NCI-H1930 (cell line): ENCODE measurements at places on chromosomes 5 and 9.

DNA sequence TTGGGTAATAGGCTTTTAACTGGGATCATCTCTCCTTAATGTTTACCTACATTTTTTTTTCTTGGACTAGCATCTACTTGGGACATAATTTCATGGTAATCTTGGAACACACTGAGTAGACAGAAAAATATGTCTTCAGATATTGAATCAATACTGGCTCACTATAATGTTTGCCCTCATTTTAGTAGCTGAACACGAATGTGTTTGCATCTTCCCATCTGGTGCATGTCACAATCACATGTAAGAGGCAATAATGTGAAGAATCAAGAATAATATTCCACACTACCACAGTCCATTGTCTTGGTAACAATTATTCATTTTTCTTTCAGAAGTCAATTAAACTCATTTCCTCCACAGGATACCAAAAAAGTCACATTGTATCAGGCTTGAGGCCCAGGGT, 382.7 kb upstream of the CDH10 start:
- no peak for DNase-seq

DNA sequence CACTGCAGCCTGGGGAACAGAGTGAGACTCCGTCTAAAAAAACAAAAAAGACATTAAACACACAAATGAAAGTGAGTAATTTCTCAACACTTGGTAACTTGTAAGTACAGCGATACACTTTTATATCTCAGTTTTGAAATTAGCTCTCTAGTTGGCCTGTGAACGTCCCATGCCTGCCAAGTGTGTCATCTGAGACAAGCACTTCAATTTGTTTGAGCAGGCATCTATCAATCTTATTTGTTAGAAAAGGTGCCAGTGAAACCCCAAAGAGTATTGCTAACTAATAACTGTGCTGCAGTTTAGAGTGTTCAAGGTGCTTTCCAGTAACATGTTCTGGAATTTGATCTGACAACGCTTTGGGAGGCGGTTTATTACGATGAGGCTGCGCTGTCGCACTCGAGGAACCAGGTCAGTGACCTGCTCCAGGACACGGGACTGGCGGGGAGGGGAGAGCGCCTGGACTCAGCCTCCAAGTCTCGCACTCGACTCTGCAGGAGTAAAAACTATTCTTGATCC, 1.1 kb upstream of the SPIN1 start:
- no peak for DNase-seq

GRCh38 chr9:94676446-94677131, 37.3 kb upstream of the FBP1 start:
- DNase-seq, result no peak

DNA sequence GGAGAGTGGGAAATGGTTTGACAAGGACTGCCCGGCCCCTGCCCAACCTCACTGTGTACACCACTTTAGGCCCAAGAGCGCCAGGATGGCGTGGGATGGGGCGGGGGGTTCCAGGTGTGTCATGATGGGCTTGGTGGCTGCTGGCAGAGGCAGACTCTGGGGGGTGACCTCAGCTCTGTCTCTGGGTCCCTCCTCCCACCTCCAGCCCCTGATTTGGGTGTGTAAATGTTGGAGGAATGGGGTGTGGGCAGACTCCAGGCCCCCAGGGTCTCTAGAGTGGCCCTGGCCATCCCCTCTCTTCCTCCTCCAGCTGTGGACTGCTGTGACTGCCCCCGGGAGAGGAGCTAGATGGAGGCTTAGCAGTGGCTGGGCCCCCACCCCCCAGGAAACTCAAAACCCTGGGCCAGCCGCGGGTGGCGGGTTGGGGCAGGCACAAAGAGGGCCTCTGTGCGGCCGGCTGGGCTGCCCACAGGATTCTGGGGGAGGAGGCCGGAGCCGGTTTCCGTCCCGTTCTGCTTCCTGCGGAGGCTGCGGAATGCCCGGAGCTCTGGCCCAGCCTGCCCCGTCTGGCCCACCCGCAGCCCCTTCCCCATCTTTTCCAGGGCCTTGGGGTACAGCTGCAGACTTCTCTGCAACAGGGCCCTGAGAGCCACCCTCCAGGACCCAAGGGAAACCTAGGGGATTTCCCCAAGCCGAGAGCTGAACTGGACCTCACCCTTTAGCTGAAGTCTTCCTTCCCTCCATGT, 23.1 kb downstream of the CXXC5 start:
- no peak for DNase-seq

- no peak for DNase-seq
These were observed 29.5 kb downstream of the MAMDC2 start for GRCh38 chr9:70073193-70073592.

- DNase-seq, result no peak
These were observed 295.4 kb upstream of the HAPLN1 start for GRCh38 chr5:84016085-84016484.

DNA sequence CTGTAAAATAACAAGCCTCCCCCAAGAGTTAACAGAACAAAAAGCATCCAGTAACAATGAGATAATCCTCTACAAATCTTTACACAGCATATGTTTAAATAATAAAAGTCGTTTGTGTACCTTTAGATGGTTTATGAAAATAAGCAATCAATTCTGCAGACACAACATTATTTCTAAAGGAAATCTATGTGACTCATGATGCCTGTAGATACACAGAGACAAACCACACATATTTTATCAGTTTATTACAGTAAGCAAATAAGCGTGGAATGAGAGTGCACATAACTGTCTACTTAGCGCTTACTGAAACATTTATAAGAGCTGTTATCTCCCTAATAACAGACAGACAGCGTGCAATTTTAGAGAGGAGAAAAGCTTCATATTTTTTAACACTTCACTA, 243.6 kb downstream of the AP3B1 start:
- no peak for DNase-seq

GRCh38 chr5:131068893-131069643, 96.0 kb downstream of the HINT1 start:
- DNase-seq, result no peak

DNA sequence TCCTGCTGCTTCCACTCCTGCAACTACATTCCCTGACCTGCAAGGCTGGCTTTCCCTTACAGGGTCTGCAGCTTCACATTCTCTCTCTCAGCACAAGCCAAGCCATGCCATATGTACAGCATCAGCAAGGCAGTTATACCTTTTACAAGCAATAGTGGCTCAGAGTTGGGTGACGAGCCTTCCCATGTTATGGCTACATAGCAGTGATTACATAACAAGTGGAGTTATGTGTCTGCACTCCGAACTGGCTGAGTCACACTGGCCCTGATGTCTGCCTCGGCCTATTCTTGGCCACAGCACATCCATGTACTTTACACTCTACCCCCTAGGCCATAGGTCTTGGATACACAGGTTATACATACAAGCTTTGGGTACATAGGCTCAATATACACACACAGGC, 52.0 kb upstream of the SNCAIP start:
- DNase-seq, result no peak

- peak; percentile 65 for DNase-seq
These were observed 362.9 kb upstream of the TLE4 start for GRCh38 chr9:79208791-79209396.

GRCh38 chr5:133041157-133041784, 10.5 kb upstream of the HSPA4 start:
- DNase-seq, result no peak

DNA sequence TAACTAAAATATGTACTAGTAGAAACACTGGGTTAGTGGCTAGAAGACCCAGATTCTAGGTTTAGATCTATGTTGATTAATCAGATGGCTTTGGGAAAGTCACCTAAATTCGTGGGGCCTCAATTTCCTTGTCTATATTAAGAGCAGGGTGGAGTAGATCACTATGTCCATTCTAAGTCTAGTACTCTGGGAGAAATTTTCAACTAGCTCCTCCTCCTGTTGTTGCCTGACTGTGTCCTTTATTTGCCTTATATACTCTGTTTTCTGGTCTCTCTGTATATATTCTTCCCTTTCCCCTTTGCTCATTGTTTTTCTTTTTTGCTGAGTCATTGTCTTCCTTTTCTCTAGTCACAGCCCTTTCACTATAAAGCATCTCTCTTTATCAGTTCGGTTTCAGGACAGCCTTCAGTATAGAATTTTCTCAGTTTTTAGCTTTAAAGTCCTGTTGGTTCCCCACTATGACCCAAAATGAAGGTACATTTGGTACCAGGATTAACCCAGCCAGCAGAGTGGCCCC, 44.5 kb upstream of the CDH6 start:
- no peak for DNase-seq

GRCh38 chr5:168724227-168724626, 145.1 kb upstream of the PANK3 start:
- no peak for DNase-seq

DNA sequence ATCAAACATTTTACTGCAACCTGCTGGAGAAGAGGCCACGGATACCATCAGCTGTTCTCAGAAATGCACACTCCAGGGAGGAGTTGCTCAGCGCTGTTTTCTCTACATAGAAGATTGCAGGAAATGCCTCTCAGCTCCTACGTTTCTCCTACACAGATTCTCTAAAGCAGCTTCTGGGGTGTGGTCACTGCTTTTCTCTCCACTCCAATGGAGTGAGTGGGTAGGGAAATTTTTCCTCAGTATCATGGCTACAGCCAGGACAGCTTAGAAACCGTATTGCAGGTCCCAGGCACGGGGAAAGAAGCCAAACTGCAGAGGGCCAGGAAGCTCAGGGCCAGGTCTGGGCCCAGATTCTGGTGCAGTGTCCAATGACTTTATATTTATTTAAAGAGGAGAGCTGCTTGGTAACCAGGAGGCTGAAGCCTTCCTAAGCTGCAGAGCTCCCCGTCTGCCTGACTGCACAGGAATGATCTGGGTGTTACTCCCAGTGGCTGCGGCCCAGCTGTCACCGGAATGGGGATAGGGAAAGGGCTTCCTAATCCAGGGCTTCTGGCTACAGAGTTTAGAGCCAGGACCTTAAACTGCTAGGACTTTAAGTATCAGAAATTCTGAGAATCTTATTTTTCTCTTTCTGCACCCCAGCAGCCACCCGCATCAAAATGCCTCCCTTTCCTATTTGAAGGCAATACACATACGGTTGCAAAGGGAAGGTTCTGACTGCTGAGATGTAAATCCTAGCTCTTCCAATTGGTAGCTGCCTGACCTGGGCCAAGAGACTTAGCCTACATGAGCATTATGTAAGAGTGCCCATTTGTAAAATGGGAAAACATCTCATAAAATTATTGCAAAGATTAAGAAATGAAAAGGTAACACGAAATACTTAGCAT, 1.4 kb upstream of the SPTAN1 start:
- no peak for DNase-seq

DNA sequence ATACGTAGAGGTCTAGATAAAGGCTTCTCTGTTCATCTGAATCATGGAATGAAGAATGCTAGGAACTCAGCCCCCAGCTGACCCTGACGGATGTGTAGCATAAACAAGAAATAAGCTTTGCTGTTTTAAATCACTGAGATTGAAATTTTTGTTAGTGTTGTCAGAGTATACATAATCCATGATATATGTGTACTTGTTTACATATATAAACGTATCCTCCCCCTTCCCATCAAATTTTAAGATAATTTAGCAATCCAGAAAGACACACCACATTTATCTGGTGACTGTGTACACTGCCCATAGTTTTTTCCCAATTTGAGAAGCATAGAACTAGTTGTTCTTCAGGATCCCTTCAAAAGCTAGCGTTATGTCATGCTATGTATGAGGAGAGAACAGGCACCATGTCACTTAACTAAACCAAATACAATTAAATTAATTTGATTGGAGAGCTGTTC, 80.8 kb upstream of the OSMR start:
- DNase-seq, result no peak

GRCh38 chr9:137664676-137665075, 45.9 kb downstream of the EHMT1 start:
- no peak for DNase-seq

DNA sequence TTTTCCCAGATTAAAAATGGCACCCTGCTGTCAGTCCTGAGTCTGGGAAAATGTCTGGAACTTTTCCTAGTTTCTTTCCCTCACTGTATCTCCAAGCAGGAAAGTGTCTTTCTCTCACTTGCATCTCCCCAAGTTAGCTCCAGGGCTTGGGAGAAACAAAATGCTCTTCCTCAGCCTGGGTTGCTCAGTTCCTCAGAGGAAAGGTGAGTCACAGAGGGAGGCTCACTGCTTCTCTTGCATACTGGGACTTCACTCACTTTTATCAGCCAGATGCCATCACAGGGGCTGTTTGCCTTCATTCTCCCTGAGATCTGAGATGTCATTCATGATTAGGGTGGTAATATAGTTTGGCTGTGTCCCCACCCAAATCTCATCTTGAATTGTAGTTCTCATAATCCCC, 519.9 kb downstream of the SEMA5A start:
- no peak for DNase-seq

DNA sequence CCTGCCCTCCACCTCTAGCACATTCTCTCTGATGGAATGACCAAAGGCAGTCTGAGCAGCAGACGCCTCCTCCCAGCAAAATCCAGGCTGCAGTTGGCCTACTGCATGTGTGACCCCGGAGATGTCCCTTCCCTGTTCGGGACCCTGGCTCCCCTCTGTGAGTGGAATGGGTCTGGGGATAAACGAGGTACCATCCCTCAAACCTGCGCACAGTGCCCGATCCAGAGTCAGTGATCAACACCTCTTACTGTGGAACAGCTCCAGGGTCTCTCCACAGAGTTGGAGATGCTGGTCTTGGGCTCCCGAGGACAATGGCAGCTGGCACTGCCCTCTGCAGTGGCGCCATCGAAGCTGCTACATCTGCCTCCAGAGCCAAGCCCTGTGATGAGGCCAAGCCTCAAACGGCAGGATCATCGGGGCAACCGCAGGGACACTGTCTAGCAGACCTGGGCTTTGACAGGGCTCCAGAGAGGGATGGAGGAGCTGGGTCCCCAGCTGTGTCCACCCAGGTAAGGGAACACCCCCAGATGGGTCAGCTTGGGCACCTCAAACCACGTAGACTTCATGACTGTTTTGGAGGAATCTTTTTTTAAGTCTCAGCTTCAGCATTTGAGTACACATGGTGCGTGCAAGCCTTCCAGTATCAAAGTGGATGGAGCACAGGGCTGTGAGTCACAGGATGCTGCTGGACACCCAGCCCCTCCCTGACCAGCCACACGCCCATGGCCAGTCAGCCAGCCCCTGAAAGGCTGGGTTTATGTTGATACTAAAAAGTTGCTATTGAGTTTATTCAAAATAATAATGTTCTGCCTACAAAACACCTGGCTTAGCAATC, 13.0 kb downstream of the MED10 start:
- no peak for DNase-seq
